ENCODE measurements at places on chromosomes 6 and 20.

DNA sequence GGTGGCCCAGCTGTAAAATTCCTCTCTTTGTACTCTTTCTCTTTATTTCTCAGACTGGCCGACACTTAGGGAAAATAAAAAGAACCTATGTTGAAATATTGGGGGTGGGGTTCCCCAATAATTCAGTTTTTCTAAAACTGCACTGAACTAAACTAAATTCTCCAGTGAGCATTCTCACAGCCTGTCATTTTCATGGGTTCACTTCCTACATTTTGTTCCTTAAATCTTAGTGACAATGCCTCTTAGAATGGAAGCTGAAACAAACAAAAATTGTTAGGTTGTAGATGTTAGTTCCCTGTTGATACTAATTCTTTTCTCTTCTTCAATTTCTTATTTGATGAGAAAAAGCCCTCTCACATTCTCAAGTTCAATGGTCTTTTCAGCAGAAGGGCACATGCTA lies 35.8 kb upstream of the IFNGR1 start:
- no peak for DNase-seq

GRCh38 chr20:18983796-18984195 lies 170.2 kb downstream of the SCP2D1 start:
- no peak for DNase-seq

GRCh38 chr20:10004900-10005299 lies 29.9 kb upstream of the ANKEF1 start:
- DNase-seq: no peak

DNA sequence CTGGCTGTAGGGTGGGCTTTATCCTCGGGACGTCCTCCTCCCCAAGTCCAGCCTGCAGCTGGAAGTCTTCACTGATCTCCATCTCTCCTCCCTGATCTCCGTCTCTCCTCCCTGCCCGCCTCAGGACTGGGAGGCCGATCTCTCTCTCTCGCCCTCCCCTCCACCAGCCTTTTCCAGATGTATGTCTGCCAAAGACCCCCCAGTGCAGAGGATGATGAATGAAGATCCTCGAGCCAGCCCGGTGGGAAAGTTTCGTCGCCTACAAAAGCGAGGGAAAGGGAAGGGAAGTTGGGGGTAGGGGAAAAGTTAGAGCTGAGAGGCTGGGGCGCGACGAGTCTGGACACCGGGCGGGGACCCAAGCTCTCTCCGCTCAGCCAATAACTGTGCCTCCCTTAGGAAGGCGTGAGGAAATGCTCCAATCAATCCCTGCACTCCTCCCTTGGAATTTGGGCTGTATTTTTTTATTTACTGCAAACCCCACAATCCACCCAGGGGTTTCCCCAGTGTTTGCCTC lies 595 bp upstream of the SRF start:
- no peak for DNase-seq

GRCh38 chr6:15363164-15363522 lies 117.3 kb downstream of the JARID2 start:
- no peak for DNase-seq

- DNase-seq: peak; percentile 72
Observed at GRCh38 chr6:31053873-31054272, 43.6 kb downstream of the MUC22 start.

GRCh38 chr6:167162591-167162990 lies 4.8 kb upstream of the GPR31 start:
- no peak for DNase-seq

GRCh38 chr6:137399881-137400443 lies 94.2 kb downstream of the OLIG3 start:
- DNase-seq: peak; percentile 93

DNA sequence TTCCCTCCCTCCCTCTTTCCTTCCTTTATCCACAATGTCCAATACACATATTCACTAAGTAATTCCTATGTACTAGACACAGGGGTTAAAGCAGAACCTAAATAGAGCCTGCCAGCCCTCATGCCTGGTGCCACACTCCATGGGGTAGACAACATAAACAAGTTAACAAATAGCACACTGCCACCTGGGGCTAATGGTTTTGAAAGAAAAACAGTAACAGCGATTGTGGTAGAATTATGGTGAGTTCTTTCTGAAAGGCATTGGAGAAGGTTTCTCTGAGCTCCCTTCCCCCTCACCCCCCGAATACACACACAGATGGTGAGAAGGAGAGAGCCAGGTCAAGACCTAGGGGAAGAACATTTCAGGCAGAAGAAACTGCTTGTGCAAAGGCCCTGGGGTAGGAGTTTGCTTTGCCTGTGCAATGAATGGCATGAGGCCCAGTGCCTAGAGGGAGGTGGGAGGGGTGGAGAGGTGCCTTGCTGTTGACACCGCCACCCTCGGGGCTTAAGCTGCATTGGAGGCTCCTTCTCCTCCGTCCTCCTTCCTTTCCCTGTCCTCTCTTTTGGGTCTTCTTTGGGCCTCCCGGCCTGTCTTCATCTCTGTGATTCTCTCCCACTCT lies 502.4 kb upstream of the SULF2 start:
- no peak for DNase-seq

GRCh38 chr6:40706178-40706577 lies 119.0 kb upstream of the LRFN2 start:
- DNase-seq: no peak

DNA sequence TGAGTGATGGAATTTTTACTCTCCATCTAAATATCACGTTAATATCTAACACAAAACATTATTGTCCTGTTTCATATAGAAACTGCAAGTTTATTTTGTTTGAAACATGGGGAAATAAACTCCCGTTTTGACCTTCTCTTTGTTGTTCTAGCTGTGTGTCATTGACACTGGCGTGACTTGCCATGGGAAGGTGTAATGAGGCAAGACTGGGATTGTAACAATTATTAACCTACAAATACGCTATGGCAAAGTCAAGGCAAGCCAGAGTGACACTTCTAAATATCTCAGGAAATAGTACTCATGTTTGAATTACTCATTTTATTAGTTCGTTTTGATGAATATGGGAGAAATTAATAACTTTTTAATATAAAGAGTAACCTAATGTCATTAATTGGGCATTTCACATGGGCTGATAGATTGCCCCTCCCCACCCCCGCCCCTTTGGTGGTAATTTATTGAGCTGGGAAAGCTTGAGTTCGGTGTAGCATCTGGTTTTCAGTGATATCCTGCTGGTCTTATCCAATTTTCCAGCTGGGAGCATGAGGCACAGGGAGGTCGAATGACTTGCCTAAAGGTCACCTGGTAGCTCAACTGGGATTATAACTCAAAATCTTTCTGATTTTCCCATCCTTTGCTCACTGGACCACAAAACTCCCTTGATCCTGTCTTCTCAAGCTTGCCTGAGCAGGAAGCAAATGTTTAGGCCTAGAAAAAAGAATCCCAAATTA lies 380.6 kb upstream of the JAG1 start:
- DNase-seq: no peak

GRCh38 chr20:58447511-58448391 lies 58.7 kb downstream of the VAPB start:
- peak; percentile 46 for DNase-seq

Data from NCI-H2171 treated with DMSO at 0.1 percent for 48 hours (cell line).